ENCODE measurements at places on chromosomes 2 and 18.

DNA sequence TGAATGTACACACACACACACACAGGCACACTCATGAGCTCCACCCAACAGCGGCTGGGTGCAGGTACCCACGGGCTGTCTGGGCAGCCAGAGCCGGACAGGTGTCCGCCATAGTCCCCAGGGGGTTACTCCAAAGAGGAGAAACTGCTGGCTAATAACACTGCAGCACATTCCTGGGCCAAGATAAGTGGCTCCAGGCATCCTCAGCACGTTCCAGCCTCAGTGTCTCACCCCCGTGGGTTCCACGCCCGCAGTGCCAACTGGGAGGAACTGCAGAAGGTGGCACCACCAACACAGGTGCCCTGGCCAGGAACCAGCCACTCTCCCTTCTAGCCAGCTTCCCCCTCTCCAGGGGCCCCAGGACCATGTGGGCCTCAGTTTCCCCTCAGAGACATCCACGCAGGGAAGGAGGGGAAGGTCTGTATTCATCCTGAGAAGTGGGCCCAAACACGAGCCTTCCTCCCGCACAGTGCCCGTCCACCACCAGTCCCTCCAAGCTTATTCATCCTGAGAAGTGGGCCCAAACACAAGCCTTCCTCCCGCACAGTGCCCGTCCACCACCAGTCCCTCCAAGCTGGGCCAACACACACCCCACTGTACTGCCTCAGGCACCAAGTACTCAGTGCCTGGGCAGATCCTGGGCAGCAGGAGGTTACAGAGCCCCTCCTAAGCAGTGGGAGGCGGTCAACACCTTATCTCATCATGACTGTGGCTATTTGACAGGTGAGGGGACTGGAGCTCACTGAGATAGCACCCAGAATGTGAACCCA, 47.6 kb downstream of the TNS1 start:
- DNase-seq, result no peak

DNA sequence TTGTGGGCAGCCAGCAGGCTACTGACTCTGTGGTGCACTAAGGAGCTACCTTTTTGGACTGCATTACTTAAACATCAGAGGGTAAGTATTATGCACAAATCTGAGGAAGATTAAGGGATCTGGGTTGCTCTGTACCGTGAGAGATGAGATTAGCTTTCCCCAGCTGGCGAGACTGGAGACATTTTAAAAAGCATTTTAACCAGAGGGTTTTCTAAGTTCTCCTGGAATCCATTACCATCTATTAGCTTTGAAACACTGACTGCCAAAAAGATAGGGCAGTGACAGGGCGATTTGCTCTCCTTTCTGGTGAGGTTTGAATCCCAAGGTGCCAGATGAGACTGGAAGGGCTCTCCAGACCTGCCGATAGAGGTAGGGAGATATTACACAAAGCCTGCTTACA, 63.2 kb downstream of the LYPD6 start:
- no peak for DNase-seq

DNA sequence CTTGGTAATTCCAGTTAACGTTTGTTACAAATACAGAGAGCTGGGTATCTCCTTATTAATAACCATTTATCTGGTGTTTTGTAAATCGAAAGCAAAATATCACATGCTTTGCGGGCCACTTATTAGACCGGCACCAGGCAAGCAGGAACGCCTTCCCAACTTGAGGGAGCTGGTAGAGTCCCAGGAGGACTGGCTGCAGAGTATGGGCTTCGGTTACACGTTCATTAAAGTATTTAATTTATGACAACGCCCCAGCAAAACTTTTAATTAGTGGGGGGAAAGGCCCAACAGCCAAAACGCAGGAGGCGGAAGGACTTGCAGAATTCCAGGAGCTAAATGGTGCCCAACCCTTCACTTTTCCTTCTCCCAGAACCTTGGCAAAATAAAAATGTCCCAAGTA, 3.7 kb downstream of the SMAD7 start:
- no peak for DNase-seq

DNA sequence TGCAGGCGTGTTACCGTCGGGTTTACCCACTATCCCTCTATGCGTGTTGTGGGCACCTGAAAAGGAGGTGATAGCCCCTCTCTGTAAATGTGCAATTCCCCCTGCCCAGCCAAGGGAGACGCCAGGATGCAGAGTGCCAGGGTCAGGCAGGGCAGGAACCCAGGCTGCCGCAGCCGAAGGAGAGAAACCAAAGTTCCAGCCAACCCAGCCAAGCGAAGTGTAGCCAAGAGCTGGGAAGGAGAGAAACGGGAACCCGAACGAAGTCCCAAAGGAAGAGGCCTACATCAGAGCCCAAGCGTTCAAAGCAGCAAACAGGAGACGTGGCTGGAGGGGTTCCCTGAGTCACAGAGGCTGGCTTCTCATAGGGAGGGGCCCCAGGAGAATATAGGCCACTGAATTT, 24.2 kb upstream of the SPR start:
- no peak for DNase-seq

DNA sequence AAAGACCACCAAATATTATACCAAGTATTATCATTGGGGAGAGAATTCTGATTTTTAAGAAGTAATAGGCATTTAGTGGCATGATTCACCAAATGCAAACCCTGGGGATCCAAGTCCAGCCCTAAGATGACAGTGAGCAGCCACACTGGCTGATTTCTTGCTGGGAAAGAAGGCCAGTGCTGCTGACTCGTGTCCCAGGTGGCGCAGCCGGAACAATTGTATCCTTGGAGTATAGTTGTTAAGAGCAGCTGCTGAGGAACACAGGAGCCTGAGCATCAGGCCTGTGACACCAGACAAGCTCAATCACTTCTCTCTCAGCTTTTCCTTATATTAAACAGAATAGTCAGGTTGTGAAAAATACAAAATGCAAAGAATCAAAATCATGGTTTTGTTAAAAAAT, 48.4 kb downstream of the LRP1B start:
- DNase-seq, result peak; percentile 26

GRCh38 chr18:56294484-56295183, 343.8 kb downstream of the TXNL1 start:
- DNase-seq, result no peak

GRCh38 chr2:236735825-236736238, 166.2 kb downstream of the ACKR3 start:
- DNase-seq, result no peak

DNA sequence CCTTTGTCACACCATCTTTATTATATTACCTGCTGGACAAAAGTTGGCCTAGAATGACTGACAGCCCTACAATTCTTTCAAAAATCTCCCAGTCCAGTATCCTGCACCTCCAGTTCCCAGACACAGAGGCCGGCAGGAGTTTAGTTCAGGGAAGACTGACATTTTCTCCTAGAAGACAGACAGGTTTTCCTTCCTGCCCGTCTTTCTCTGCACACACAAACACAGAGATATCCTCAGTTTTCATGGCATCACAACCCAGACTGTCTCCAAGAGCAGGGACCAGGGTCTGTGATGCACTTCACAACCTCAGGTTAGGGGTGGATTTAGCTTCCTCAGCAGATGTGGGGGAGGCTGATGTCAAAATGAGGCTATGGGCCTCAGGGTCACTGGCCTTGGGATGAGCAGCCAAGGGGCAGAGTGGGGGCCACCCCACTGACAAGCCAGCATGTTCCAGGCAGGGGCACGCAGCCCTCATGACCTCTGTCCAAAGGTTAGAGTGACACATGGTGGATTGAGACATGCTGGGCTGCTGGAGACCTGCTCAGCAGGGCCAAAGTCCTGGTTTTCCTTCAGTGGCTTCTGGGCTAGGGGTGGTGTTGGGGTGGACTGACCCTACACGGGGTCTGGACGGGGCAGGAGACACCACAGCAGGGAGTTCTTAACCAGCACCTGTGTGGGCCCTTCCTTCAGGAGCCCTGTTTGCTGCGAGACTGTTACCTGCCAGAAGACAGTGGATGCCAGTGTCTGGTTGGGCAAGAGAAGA, 70.5 kb downstream of the SFXN5 start:
- no peak for DNase-seq

DNA sequence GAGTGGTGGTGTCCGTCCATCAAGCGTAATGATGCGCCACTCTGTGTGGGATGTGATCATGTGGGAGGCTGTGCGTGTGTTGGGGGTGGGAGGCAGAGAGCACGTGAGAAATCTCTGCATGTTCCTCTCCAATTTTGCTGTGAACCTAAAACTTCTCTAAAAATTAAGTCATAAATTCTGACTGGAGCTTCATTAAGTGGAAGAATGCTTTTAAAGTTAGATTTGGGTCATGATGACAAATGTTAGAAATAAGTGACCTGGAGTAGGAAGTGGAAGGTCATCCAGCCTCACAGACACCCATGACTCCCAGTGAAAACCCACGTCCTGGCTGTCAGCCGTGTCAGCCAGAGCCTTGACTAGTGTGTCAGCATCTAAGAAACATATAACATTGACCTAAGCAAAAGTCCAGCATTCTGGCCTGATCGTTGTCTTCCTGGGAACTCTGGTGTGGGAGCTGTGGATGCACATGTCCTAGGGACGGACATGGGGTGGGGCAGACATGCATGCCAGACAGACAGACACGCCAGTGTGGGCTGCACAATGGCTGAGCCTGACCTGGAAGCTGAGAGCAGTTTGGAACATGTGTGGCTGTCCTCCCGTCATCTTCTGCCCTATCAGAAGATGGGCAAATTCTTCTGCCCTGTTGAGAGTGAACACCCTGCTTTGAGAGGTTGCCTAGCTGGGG, 245.6 kb downstream of the FAM210A start:
- DNase-seq, result no peak

DNA sequence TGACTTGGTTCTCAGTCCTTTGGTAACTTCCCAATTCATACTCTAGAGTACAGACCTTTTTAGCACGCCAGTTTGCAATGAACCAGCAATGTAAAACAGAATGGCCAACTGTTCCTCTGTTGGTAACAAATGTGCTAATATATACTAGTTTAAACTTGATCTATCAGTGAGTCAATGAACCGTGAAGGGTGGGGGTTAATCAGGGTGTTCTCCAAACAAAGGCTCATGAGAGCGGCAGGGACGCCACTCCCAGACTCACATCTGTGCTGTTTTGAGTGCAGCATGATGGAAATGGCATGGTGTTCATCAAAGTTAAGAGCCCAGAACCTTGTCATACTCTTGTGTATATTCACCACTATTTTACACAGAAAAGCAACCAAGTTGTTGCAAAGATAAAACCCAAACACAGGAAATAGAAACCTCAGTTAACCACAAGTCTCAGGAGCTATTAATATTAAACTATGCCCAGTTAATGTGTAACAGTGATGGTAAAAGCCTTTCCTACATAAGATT, 70.3 kb downstream of the CERKL start:
- DNase-seq, result peak; percentile 5

GRCh38 chr2:637406-637776, 39.8 kb downstream of the TMEM18 start:
- no peak for DNase-seq

DNA sequence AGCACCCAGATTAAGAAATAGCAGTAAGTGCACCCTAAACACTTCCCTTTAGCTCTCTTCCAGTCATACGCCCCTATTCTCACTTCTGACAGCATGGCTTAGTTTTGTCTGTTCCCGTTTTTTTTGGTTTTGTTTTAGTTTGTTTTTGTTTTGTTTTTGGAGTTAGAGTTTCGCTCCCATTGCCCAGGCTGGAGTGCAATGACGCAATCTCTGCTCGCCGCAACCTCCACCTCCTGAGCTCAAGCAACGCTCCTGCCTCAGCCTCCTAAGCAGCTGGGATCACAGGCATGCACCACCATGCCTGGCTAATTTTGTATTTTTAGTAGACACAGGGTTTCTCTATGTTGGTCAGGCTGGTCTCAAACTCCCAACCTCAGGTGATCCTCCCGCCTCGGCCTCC, 2067.7 kb downstream of the SUCLG1 start:
- no peak for DNase-seq

DNA sequence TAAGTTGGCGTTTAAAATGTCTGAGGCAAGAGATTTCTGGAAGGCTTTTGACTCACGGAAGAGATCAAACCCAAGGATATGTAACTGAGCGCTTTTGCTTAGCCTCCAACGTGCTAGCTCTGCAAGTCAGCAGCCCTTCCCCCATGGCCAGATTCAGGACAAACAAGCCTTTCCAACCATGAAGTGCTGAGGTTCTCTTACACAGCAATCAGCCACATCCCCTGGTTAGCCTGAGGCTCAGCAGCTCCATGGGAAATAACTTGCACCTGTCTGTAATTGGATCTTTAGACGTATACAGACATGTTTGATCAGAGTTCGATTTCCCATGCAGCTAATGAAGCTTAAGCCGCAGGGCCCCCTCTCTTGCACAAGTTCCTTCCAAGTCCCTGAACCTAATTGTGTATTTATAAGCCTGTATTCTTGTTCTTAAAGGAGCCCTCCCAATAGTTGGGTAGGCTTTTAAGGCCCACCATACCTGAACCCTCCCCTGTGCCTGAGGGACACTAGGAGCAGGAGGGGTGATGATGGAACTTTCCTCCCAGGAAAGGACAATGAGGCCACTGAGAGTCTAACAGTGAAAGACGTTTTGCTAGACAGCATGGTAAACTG, 2.1 kb upstream of the TMEM131 start:
- no peak for DNase-seq

GRCh38 chr2:102070058-102070642, 72.4 kb upstream of the IL1R1 start:
- DNase-seq, result peak; percentile 33

- no peak for DNase-seq
These were observed 112.9 kb downstream of the PXDN start for GRCh38 chr2:1631292-1632001.

DNA sequence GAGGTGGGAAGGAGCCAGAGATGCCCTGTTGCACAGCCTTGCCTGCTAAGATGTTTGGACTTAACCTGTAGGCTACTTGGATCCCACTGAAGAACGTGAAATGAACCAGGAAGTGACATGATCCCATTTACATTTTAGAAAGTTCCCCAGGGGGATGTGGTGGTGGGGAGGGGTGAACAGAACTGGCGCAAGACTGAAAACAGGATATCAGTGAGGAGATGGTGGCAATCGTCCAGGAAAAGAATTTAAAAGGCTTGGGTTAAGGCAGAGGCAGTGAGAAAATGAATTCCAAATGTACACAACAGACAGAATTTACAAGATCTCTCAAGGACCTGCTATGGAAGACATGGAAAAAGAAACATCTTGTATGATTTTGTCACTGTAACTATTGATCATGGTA, 42.3 kb downstream of the SULT1C2 start:
- peak; percentile 43 for DNase-seq

- DNase-seq, result no peak
These were observed 34.8 kb upstream of the ITGAV start for GRCh38 chr2:186554850-186555671.

Data from astrocyte of the spinal cord (primary cell).